Effector memory CD8-positive, alpha-beta T cell (primary cell): ENCODE measurements at places on chromosomes 11 and 22.

DNA sequence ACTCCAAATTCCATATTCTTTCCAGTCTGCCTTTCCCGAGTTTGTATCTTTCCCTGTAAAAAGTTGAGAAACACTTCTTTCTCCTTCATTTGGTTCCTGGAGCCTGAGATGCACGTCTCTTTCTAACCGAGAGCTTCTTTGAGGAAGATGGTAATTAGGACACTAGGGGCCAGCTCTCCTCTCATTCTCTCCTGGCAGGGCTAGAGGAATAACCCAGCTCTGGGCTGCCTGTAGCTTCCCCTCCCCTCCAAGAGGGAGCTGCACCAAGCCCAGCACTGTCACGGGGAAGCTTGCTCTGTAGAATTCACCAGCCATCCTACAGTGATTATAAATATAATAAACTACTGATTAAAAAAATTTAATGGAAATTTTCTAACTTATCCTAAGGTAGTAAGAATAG is 26.9 kb downstream of the UBASH3B start:
- H3K4me1 ChIP-seq: peaks cover 9% of the 10 kb centered on the region
- DNase-seq: no peak
- no peak overlapping the region for H3K27ac ChIP-seq
- H3K27me3 ChIP-seq: no peaks in the 10 kb centered on the region
- H3K36me3 ChIP-seq: no peaks in the 10 kb centered on the region

DNA sequence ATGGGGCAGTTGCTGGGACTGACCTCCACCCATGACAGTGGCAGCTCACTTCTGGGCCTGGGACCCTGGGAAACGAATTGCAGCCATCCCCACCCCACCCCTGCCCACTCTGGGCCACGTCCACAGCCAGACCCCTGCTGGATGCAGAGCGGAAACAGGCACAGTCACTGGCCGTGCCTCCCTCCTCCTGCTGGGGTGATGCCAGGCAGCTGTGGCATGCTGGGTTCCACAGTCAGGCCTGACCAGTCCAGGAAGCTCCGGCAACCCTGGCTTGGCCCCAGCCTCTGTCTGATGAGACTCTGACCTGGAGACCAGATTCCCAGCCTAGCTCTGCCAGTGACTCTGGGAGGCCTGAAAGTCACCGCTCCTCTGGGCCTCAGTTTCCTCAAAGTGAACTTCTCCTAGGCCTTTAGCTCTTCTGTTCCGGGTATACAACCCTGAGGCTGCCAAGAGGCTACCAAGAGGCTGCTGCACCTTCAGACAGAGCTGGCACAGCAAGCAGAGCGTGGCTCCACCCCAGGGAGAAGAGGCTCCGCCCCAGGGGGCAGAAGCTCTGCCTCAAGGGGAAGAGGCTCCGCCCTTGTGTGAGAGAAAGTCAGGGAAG is 8.9 kb downstream of the SULT4A1 start:
- DNase-seq: no peak
- H3K36me3 ChIP-seq: no peaks in the 10 kb centered on the region
- peaks cover 51% of the 10 kb centered on the region for H3K27me3 ChIP-seq
- H3K27ac ChIP-seq: no peak overlapping the region

- no peak overlapping the region for H3K4me3 ChIP-seq
- H3K36me3 ChIP-seq: no peaks in the 10 kb centered on the region
- H3K27me3 ChIP-seq: no peaks in the 10 kb centered on the region
- no peak overlapping the region for H3K27ac ChIP-seq
These were observed 66.1 kb upstream of the ARHGAP20 start for GRCh38 chr11:110778343-110778742.

- no peaks in the 10 kb centered on the region for H3K4me1 ChIP-seq
- no peaks in the 10 kb centered on the region for H3K36me3 ChIP-seq
- no peak overlapping the region for H3K27ac ChIP-seq
These were observed 1447.5 kb downstream of the BRD1 start for GRCh38 chr22:48380016-48380665.

- peak overlapping the region; percentile 92 for H3K27ac ChIP-seq
- H3K27me3 ChIP-seq: no peaks in the 10 kb centered on the region
- peak overlapping the region; percentile 75 for H3K4me3 ChIP-seq
- DNase-seq: peak; percentile 85
These were observed 9.7 kb downstream of the FXYD2 start for GRCh38 chr11:117814766-117815261.

GRCh38 chr11:119584193-119585042 is 144.6 kb downstream of the NECTIN1 start:
- DNase-seq: no peak
- no peak overlapping the region for H3K27ac ChIP-seq
- H3K27me3 ChIP-seq: peaks cover 59% of the 10 kb centered on the region
- peaks cover 4% of the 10 kb centered on the region for H3K4me1 ChIP-seq

- H3K36me3 ChIP-seq: no peaks in the 10 kb centered on the region
- H3K27ac ChIP-seq: no peak overlapping the region
- no peak overlapping the region for H3K4me3 ChIP-seq
- no peaks in the 10 kb centered on the region for H3K27me3 ChIP-seq
- DNase-seq: no peak
- H3K4me1 ChIP-seq: no peaks in the 10 kb centered on the region
These were observed 145.0 kb downstream of the CCDC34 start for GRCh38 chr11:27217948-27218420.

GRCh38 chr11:102346456-102346747 is 612 bp upstream of the BIRC2 start:
- H3K4me1 ChIP-seq: peaks cover 19% of the 10 kb centered on the region
- no peak for DNase-seq
- H3K27ac ChIP-seq: peak overlapping the region; percentile 99
- H3K27me3 ChIP-seq: no peaks in the 10 kb centered on the region
- peaks cover 45% of the 10 kb centered on the region for H3K36me3 ChIP-seq

GRCh38 chr11:74377689-74378088 is 20.5 kb downstream of the PGM2L1 start:
- no peak overlapping the region for H3K27ac ChIP-seq
- H3K4me1 ChIP-seq: no peaks in the 10 kb centered on the region
- DNase-seq: no peak

GRCh38 chr22:19776433-19777031 is 16.0 kb downstream of the TBX1 start:
- DNase-seq: no peak
- H3K4me1 ChIP-seq: no peaks in the 10 kb centered on the region
- no peak overlapping the region for H3K4me3 ChIP-seq
- H3K27ac ChIP-seq: no peak overlapping the region
- H3K27me3 ChIP-seq: peaks cover 84% of the 10 kb centered on the region

DNA sequence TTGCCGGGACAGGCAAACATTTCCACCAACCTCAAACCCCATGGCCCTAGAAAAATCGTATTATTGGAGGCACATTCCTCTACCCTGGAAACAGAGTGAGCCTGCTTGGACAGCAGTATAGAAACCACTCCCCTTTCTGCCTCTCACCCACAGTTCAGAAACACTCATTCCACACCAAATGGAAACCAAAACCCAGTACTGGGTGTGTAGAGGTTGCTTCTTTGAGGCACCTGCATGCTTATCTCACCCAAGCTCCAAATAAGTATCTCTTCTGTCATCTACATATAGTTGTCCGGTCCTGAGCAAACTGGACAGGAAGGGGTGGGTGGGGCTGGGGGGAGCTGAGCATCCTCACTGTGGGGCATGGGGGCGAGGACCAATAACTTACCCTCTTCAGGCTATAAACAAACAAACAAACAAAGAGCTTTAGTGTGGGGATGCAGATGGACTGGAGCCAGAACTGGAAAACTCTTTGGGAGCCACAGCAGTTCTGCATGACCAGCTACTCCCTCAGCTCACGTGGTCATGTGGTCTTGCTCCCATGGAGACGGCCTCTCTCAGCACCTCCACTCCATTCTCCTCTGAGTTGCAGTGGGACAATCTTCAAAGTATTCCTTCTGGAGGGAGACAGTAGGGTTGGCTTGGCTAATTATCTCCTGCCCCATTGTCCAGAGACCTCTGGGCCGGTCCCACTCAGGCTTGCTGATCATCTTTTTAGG is 1.0 kb upstream of the PLAAT2 start:
- H3K4me1 ChIP-seq: peaks cover 42% of the 10 kb centered on the region
- peaks cover 5% of the 10 kb centered on the region for H3K36me3 ChIP-seq
- no peak for DNase-seq
- peak overlapping the region; percentile 98 for H3K27ac ChIP-seq
- H3K4me3 ChIP-seq: peak overlapping the region; percentile 8
- H3K27me3 ChIP-seq: no peaks in the 10 kb centered on the region

GRCh38 chr22:37470087-37470445 is 16.1 kb downstream of the MFNG start:
- peaks cover 23% of the 10 kb centered on the region for H3K4me1 ChIP-seq
- no peak for DNase-seq
- H3K4me3 ChIP-seq: no peak overlapping the region
- no peak overlapping the region for H3K27ac ChIP-seq
- H3K27me3 ChIP-seq: no peaks in the 10 kb centered on the region

DNA sequence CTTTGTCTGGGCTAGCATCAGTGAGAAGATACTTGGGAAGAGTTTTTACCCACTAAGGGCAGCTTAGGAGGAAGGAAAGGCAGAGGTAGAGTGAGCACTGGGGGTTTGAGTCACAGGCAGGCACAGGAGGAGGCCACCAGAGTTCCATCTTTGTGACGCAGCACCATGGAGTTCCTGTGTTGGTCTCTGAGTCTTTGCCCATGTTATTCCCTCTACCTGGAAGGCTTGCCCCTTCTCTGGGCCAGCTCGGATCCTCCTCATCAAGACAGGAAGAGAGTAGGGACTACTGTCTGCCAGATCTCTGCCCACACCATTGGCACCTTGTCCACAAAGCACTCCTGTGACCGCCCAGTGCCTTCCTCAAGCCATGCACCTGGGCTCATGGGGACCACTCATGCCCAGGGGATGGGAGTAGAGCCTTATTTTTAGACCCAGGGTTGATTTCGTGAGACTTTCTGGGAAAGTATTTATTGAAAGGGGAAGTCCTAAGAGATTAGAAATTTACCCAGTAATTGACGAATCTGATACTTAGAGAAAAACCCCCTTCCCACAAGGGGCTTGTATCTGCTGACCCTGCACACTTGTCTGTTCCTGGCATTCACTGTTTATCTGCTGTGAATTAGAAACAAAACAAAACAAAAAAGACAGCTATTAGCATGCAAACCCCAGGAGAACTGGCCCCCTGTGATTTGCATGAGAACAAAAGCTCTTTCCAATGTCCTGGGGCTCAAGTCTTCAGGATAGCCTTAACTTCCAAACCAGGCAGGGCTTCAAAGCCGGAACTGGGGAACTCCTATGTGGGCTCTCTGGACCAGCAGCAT is 35.9 kb upstream of the MYEOV start:
- no peaks in the 10 kb centered on the region for H3K36me3 ChIP-seq
- peaks cover 58% of the 10 kb centered on the region for H3K27me3 ChIP-seq
- DNase-seq: no peak

DNA sequence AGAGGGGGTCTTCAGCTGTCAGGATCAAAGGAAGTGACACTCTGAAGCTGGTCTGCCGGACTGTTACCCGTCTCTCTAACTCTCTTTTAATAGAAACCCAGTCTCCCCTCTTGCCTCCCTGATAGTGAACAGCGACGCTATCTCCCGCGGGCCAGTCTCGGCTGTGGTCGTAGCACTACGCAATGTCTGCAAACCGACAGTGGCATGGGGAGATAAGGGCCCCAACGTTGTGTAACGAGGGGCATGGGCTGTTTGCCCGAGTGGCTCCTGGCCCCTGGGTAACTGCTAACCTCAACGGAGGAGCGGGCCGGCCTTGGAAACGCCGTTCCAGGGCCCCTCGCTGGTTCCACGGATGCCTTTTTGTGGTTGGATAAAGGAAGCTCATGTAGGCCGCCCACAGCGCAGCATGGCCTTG is 23.3 kb downstream of the ZBTB16 start:
- peak overlapping the region; percentile 85 for H3K27ac ChIP-seq
- H3K36me3 ChIP-seq: peaks cover 51% of the 10 kb centered on the region
- peaks cover 40% of the 10 kb centered on the region for H3K4me1 ChIP-seq
- DNase-seq: no peak
- no peaks in the 10 kb centered on the region for H3K27me3 ChIP-seq

- H3K4me3 ChIP-seq: no peak overlapping the region
- no peaks in the 10 kb centered on the region for H3K36me3 ChIP-seq
- no peaks in the 10 kb centered on the region for H3K4me1 ChIP-seq
- H3K27me3 ChIP-seq: no peaks in the 10 kb centered on the region
- no peak overlapping the region for H3K27ac ChIP-seq
These were observed 83.4 kb downstream of the TRIM51G start for GRCh38 chr11:48900131-48900800.

DNA sequence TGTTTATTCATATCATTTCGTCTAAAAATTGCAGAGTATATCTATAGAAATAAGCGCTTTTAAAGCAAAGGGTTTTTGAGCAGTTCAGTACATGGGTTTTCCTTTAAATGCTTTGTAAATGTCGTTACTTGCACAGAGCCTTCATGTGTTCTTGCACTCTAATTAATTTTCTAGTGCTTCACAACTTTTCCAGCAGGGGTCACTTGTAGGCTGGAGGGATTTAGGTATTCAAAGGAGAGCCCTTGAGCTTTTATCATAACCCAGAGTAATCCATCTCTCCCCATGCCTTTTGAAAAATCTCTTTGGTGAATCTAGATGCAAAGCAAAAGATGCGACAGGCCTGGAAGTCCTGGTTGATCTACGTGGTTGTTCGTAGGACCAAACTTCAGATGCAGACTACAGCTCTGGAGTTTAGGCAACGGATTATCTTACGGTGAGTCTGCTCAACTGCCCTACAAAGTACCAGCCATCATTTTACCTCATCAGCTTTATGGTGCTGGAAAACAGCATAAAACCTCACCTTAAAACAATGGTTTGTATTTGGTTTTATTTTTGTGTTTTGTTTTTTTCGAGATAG is 60.4 kb downstream of the SFI1 start:
- H3K27me3 ChIP-seq: no peaks in the 10 kb centered on the region
- H3K4me3 ChIP-seq: no peak overlapping the region
- H3K36me3 ChIP-seq: peaks cover 68% of the 10 kb centered on the region

DNA sequence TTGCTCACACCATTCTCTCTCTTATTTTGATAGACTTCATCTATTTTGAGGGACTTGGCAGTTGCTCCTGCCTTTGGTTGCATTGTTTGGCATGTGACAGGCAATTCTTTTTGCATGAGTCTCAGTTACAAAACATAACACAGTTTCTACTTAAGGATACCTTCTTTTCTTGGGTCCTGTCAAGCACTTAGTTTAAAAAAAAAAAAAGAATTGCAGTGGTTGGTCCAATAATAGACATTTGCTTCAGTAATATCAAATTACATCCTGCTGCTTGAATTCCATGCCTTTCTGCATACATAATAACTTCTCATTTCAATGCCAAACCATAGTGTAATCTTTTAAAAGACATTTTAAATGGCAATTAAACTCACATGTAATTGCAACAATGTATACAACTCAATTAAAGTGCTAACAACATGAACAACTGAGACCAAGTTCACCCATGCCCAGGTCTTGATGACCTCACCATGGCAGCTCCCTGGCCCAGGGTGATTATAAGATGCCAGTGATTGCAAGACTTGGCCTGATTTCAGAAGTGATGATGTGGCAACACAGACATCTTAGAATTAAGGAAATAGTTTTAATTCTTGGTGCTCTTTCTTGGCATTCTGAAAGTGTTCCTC is 32.2 kb upstream of the PLET1 start:
- H3K27ac ChIP-seq: no peak overlapping the region
- no peak overlapping the region for H3K4me3 ChIP-seq
- H3K4me1 ChIP-seq: peaks cover 18% of the 10 kb centered on the region
- no peak for DNase-seq

- H3K27me3 ChIP-seq: no peaks in the 10 kb centered on the region
- H3K4me1 ChIP-seq: no peaks in the 10 kb centered on the region
- H3K4me3 ChIP-seq: no peak overlapping the region
- H3K36me3 ChIP-seq: no peaks in the 10 kb centered on the region
- DNase-seq: no peak
These were observed 104.4 kb downstream of the MPPED2 start for GRCh38 chr11:30481796-30482195.

GRCh38 chr11:4181782-4182721 is 87.5 kb downstream of the RRM1 start:
- no peaks in the 10 kb centered on the region for H3K4me1 ChIP-seq
- no peaks in the 10 kb centered on the region for H3K36me3 ChIP-seq
- H3K27me3 ChIP-seq: peaks cover 23% of the 10 kb centered on the region
- no peak overlapping the region for H3K4me3 ChIP-seq
- no peak overlapping the region for H3K27ac ChIP-seq
- DNase-seq: no peak
